ENCODE measurements at places on chromosomes 7 and 10.

GRCh38 chr10:101120884-101121653, 10.0 kb upstream of the TLX1 start:
- no peak for DNase-seq

DNA sequence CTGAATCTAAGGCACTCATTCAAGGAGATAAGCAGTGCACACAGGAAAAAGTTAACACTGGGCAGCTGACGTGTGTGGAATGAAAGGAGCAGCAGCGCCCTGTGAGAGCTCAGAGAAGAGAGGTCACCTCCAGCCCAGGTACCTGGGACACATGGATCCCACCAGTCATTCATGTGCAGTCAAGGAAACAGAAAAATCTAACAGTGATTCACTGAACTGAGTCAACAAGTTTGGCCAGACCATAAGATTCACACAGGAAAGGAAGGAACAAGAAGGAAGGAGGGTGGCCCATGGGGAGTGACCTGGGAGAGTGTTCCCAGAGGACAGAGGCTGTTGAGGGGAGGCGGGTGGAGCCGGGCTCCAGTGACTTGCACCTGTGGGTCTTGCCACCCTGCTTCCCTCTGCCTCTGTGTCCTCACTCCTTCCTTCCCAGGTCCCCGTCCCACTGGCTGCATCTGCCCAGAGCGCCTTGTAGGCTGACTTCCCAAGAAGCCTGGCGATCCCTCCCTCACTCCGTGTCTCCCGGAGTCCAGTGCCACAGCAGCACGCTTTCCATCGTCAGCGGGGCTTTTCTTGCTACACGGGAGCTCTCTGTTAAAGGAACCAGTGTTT, 27.7 kb downstream of the RNF32 start:
- DNase-seq: no peak

DNA sequence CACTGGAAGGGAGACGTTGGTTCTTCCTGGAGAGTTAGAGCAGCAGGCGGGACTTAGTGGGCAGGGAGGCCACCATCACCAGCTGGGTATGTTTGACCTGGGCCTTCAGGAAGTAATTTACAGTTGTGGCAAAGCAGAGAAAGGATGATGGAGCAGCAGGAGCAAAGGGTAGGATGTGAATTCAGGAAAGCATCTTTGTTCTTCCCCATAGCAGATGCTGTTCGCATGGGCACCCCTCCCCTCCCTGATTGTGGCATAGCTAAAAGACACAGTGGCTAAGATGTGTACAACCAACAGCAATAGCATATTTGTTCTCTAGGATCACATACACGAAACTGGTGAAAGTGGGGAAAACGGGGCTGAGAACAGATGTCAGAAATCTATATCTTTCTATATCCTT, 56.3 kb upstream of the ITPRID1 start:
- no peak for DNase-seq

DNA sequence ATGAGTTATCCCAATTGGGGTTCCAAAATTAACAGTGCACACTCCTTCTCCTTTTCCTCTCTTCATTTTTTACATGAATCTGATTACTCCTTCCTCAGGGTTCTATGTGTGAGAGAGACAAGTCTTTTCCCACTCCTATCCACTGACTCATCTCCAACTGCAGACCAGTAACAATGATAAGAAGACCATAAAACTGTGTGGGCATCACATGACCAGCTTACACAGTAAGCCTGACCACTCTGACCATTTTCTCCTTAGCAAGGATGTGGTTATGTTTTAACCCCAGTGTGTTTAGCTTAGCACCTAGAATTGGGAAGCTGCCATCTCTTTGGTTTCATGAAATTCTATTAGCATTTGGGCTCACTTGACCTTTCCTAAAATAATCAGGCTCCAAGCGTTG, 145.0 kb upstream of the CALCR start:
- no peak for DNase-seq

- DNase-seq: no peak
Measured at GRCh38 chr7:27098578-27099451, 3.0 kb upstream of the HOXA1 start.

DNA sequence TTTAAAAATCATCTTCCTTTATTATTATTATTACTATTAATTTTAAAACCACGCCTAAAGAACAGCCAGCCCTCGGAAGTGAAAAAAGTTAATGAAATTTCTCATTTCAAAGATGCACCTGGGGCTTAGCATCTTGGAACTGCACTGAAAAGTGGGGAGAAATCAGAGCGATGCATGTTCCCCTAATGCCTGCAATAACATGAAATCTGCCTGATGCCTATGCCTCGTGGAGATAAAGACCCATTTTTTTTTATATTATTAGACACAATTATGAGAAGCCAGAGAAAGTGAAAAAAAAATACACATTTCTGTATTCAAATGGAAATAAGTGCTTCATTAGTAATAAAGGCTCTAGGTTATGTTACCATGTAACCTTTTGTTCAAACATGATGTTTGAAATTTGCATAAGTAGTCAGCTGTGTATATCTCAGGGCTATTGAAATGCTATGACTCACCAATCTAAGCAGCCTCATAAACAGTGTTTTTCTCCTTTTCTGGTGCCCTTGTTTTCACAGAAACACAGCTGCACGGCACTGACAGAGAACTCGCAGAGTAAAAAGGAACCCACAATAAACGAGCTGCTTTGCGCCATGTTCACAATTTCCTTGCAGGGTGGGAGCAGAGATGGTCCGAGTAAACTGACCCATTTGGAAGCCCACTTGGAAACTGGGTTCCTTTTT, 175.8 kb upstream of the PRKCQ start:
- no peak for DNase-seq

DNA sequence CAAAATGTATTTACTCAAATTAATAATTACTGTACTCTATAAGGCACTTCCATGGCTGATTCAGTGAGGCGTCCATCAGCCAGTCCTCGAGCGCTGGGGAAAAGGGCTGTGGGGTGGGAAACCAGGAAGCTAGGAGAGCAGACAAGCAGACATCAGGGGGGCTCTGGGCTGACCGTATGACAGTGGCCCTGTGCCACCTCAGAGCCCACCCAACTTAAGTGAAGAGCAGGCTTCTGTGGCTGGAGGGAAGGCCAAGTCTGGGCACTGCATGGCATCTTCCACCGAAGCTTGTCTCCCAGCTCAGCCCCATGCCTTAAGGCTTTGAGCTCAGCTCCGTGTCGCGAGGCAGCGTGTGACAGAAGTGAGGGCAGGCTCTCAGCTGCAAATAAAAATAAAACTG, 464.5 kb upstream of the ZMIZ1 start:
- no peak for DNase-seq

DNA sequence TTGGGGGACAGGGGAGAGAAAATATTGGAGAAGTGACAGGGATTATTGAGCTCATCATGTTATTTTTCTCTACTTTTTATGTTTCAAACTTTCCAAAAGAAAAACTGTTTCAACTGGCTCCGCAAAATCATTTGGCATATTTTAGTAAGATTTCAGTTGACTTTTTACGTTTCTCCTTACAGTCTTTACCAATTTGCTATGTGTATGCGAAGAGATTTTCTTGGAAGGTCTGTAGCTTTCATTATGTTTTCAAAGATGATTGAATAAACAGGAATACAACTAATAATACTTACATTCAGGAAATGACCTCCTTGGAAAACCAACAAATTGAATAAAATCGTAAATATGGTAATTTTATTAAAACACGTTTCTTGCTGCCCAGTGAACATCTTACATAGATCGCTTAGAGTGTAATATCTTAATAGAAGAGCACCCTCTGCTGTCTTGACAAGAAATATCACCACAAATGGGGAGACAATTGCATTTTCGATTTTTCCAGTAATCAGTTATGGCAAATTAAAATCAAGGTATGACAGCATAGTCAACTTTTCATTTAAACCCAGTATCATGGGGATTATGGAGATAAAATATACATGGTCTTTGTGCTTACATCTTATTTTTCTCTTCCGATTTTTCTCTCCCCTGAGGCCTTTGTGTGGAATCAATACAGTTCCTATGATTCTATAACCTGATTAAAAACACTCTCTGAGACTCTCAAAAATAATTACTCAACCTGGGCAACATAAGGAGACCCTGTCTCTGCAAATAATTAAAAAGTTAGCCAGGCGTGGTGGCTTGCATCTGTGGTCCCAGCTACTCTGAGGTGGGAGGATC, 43.1 kb downstream of the MBL2 start:
- peak; percentile 21 for DNase-seq

- no peak for DNase-seq
Measured at GRCh38 chr7:102216573-102217314, 69.9 kb upstream of the SH2B2 start.

DNA sequence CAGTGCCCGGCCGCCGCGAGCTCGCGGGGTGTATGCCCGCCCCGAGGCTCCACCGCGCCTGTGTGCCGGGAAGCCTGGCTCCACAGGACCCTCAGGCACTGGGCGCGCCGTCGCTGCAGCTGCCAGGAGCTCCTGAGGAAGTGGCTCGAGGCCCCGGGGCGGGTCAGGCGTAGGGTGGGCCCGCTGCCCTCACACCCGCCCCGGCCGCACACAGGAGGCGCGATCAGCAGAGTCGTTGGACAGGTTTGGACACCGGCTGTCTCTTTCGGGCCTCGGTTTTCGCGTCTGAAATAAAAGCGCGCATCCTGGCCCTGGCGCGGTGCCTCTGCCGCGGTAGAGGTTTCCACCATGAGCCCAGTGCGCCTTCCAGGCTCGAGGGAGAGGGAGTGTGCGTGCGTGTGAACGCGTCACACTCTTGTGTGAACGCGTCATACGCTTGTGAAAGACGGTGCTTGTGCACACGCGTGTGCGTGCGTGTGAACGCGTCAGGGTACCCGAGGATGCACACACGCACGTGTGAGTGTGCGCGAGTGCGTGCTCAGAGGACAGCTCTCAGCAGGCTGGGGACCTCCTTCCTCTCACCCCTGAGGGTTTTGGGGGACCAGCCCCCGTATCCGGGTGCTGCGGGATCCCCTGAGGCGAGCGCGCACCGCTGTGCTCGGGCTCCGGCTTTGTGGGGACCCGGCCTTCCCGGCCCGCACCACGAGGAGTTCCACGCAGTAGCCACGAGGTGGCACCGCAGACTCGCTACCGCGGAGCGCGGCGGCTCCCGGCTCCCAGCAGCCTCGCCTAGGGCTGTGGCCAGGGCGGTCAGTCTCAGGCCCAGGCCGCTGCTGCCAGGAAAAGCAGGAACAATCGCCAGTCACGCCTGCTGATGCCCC, 83.8 kb downstream of the BMS1 start:
- peak; percentile 41 for DNase-seq

DNA sequence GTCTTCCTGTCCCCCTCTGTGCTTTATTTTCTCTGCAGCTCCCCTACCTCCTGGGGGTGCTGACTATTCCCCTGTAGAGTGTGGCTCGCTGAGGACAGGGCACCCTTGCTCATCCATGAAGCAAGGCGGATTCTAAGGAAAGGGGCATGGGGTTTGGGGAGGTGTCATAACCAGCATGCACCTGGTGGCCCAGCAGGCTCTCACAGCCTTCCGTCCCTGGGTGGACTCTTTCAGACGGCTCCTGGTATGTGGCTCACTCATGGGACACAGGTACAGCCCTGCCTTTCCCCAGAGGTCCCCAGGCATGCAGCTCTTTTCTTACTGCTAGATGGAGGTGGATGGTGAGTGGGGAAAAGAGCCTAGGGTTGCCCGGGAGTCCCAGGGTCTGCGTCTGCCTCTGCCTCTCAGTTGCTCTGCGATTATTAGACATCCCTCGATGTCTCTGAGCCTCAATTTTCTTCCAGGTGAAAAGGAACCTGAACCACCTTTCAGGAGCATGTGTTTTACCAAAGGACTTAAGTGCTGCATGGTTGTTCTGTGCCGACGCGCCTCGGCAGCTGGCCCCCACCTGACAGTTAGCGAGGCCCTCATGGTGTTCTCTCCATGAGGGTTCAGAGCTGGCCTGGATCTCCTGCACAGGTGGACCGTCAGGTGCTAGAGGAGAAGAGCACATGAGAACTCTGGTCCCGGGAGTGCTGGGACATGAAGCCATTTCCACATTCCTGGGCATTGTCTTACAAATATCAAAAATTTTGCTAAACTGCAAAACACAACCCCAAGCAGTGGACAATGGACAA, 172.5 kb upstream of the SHH start:
- no peak for DNase-seq

DNA sequence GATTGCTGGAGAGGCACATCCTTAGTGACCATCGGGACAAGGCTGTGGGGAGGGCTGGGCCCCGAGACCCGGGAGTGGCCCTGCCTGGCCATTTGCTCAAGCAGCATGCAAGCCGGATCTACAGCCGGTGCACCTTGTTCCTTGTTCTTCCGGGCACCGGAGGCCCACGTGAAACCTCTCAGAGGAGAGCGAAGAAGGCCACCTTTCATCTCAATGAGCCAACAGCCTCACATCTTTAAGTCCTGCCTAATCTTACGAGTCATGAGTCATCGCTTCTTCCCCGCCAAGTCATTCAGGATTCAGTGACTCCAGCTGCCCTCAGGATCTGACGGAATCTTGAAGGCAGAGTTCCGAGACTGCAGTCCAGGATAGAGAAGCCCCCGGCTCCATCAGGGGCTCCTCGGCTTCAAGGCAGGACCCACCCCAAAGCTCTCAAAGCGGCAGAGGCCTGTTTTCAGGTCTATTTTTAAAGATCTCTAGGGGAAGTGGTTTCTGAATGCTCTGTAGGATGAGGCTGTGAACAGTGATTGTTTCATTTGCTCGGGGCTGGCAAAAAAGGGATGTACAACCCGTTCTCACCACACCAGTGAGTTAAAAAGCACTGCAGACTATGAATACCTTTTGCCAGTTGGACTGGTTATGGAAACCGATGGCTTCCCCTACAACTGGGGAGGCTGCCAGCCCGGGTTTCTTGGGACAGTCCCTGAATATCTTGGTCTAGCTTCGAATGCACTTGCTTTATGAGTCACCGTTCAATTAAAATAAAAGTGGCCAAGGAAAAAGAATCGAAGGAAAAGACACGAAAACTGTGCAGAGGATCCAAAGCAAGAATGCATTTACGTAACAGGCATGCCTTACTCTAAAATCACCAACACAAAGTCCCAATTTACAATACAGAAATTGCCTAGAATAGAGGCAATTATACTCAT, 57.2 kb upstream of the ECHDC3 start:
- no peak for DNase-seq

DNA sequence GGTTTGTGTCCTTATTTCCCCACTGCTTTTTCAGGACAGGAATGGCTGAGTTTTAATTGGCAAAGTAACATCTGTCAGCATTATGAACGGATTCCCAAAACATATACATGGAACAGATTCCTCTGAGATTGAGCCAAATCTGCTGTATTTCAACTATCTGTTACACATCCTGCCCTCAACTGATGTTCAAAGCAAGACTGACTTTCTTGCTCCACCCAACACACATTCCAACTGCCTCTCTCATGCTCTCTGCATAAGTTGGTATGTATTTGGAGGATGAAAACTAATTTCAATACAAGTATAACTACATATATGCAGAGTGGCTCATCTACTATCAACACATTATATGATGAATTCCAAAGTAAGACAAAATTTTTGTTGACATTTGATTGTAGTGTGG, 342.2 kb downstream of the GATA3 start:
- no peak for DNase-seq

GRCh38 chr7:123580406-123581161, 21.0 kb upstream of the ASB15 start:
- DNase-seq: peak; percentile 57

DNA sequence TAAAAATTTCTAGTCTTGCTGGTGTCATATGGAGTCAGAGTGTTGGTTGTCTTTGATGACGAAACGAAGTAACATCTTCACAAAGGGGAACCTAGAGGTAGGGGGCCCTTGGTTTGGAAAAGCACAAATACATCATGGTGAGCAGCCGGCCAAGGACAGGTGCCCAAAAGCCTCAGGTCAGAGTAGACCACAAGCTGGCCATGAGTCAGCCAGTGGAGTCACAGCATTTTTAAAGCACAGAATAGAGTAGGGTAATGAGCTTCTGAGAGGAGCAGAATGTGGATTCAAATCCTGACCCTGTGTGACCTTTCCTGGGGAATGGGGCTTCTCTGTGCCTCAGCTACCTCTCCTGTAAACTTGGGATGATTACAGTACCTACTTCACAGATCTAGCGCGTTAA, 5.3 kb downstream of the CAMK2B start:
- DNase-seq: no peak

All from NCI-H2227 treated with DMSO at 0.1 percent for 48 hours (cell line).